ENCODE measurements at places on chromosomes 1 and 21. TPM values are rescaled to one million over a fixed set of nuclear protein-coding genes. Genes with fewer than 3 reads are reported as not detected.

ATP1A4 gene
- not detected for polyA plus RNA-seq

OR2T2 gene
- not detected for polyA plus RNA-seq

GRCh38 chr1:27045973-27046558 lies 33.4 kb upstream of the TENT5B start:
- peak; percentile 55 for DNase-seq

DNA sequence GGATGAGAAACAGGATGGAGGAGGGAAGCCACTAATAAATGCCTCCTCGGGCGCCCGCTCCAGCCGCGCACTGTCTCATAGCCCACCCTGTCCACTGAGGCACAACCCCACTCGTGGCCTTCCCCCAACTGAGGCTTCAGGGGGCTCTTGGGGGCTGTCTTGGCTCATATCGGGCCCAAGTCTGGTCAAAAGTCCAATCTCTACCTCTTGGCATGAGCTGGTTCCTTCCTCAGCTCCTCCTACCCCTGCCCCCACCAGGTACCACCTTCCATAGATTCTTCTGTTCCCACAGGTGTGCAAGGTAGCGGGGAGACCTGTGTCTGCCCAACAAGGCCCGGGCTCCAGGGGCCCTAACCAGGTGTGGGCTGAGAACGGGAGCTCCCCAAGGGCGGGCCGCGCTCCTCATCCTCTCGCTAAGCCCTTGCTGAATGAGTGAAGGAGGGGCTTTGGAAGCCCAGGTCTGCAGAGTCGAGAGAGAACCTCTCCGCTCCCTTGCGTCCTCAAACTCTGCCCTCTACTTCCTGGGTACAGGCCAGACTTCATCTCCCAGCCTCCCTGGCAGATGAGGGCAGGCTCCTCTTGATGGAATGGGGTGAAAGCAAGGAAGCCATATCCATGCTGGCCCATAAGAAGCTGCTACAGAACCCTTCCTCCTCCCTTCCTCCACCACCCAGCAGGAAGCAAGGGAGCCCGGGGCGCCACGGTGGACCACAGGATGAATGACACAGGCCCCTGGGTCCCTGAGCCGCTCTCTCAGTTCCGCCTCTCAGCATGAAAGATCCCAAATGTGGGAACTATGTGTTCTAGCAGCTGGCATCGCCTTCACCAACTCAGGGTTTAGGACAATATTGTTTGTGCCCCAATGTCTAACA lies 74.7 kb downstream of the PSMG1 start:
- no peak for DNase-seq

- peak; percentile 91 for DNase-seq
Measured at GRCh38 chr1:2300851-2301606, 72.9 kb downstream of the SKI start.
